ENCODE measurements at places on chromosomes 12 and 14. TPM values are rescaled to one million over a fixed set of nuclear protein-coding genes. Genes with fewer than 3 reads are reported as not detected.

Gene PIWIL1
- total RNA-seq, result 0.44 TPM

Gene NPFF
- 2.3 TPM for total RNA-seq

Gene TCL1B
- total RNA-seq, result not detected

Gene USP44
- total RNA-seq, result 0.76 TPM

Gene GPR65
- total RNA-seq, result 0.24 TPM

Gene PRB3
- 0.56 TPM for total RNA-seq

Gene NEUROD4
- 0.14 TPM for total RNA-seq

Gene GPRC5A
- total RNA-seq, result 1.0 TPM

Gene GLI1
- total RNA-seq, result 8.3 TPM

Gene MIP
- 3.6 TPM for total RNA-seq

Gene ADAMTS20
- 1.1 TPM for total RNA-seq
